ENCODE measurements at places on chromosomes 5 and 9. TPM values are rescaled to one million over a fixed set of nuclear protein-coding genes. Genes with fewer than 3 reads are reported as not detected.

DNA sequence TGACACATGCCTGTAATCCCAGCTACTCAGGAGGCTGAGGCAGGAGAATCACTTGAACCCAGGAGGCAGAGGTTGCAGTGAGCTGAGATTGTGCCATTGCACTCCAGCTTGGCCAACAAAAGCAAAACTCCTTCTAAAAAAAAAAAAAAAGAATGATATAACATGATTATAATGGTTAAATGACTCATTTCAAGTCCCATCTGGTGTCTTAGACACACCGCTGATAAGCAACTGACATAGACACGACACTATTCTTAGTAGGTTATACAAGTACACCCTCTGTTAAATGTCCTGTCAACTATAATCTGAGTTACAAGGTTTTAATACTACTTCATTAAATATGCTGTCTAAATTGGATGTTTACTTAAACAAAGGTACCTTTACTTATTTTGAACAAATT is 405.3 kb upstream of the CLINT1 start:
- no peaks in the 10 kb centered on the region for H3K36me3 ChIP-seq
- no peaks in the 10 kb centered on the region for H3K4me1 ChIP-seq
- no peak overlapping the region for H3K4me3 ChIP-seq
- no peaks in the 10 kb centered on the region for H3K27me3 ChIP-seq
- DNase-seq: no peak

DNA sequence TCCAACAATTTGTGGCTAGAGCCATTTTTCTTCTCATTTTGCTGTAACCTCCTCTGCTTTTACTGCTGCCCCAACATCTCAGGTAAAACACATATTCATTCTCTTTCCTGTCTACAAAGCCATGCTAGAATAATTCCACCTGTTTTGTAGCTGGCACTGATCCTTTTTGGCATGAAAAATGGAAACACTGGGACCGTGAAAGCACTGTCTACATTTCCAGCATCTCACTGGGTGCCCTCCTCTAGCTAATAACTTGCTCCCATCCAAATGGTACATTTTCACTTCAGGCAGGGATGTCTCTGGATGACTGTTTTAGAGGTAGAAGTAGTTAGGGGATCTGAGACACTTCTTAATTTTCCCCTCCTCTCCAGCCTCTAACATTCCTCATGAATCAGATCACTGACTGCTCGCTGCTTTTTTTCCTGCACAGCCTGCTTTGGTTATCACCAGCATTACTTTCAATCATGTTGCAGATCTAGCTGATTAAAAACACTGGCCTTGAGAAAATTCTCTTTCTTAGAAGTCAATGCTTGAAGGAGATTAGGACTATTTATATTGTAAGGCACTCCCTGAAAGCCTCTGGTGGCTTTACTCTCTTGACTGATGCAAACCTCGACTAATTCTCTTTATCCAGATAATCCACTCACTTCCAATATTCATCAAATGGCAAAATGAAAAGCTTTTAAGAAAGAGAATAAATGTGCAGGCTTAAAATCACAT is 1312.6 kb upstream of the DMAC1 start:
- no peak for DNase-seq
- H3K27me3 ChIP-seq: peaks cover 7% of the 10 kb centered on the region
- no peaks in the 10 kb centered on the region for H3K36me3 ChIP-seq
- no peak overlapping the region for H3K27ac ChIP-seq
- H3K4me3 ChIP-seq: no peak overlapping the region
- peaks cover 8% of the 10 kb centered on the region for H3K4me1 ChIP-seq

- no peak overlapping the region for H3K27ac ChIP-seq
- H3K27me3 ChIP-seq: peaks cover 5% of the 10 kb centered on the region
- peaks cover 38% of the 10 kb centered on the region for H3K4me1 ChIP-seq
- no peak overlapping the region for H3K4me3 ChIP-seq
- no peak for DNase-seq
These were observed 18.4 kb upstream of the IQGAP2 start for GRCh38 chr5:76384705-76385104.

GRCh38 chr9:84438391-84438790 is 97.8 kb upstream of the SLC28A3 start:
- H3K27me3 ChIP-seq: no peaks in the 10 kb centered on the region
- no peak for DNase-seq
- no peak overlapping the region for H3K4me3 ChIP-seq
- no peaks in the 10 kb centered on the region for H3K36me3 ChIP-seq
- no peak overlapping the region for H3K27ac ChIP-seq

- H3K27me3 ChIP-seq: peaks cover 26% of the 10 kb centered on the region
- H3K36me3 ChIP-seq: no peaks in the 10 kb centered on the region
- H3K27ac ChIP-seq: no peak overlapping the region
- no peak for DNase-seq
- no peaks in the 10 kb centered on the region for H3K4me1 ChIP-seq
These were observed 62.1 kb upstream of the SPDL1 start for GRCh38 chr5:169521366-169521983.

GRCh38 chr9:99905833-99906402 is 536 bp upstream of the STX17 start:
- no peaks in the 10 kb centered on the region for H3K27me3 ChIP-seq
- H3K4me3 ChIP-seq: peak overlapping the region; percentile 90
- DNase-seq: no peak
- peak overlapping the region; percentile 90 for H3K27ac ChIP-seq

- H3K36me3 ChIP-seq: peaks cover 27% of the 10 kb centered on the region
- no peak for DNase-seq
- peaks cover 28% of the 10 kb centered on the region for H3K4me1 ChIP-seq
These were observed 16.3 kb downstream of the FBXW11 start for GRCh38 chr5:171989946-171990712.

DNA sequence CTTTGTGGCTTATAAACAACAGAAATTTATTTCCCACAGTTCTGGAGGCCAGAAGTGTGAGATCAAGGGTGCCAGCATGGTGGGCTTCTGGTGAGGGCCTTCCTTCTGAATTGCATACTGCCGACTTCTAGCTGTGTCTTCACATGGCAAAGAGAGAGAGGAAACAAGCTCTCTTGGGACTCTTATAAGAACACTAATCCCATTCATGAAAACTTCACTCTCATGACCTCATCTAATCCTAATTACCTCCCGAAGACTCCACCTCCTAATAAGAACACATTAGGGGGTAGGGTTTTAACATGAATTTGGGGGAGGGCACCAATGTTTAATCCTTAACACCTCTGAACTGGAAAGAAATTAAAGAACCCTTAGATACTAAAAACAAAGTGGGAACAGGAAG is 75.9 kb upstream of the MINAR2 start:
- H3K27ac ChIP-seq: no peak overlapping the region
- DNase-seq: no peak
- H3K36me3 ChIP-seq: peaks cover 30% of the 10 kb centered on the region
- no peak overlapping the region for H3K4me3 ChIP-seq

DNA sequence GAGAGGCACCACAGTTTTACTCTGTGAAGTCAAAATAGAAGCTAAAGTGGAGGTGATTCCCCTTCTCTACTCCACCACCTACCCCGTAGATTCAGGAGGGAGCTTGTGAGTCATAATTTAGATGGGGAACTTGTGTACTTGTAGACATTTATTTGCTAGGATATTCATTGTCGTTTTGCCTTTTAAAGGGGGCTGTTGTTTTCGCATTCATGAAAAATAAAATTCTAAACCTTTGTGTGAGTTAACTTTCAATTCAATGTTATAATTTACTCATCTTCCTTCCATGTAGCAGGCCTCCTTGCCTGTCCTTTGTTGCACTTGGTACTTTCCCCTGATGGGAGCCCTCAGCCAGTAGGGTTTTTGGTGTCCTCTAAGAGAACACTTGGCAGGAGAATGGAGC is 22.0 kb downstream of the SECISBP2 start:
- H3K4me1 ChIP-seq: no peaks in the 10 kb centered on the region
- H3K27ac ChIP-seq: no peak overlapping the region
- H3K36me3 ChIP-seq: peaks cover 71% of the 10 kb centered on the region
- no peaks in the 10 kb centered on the region for H3K27me3 ChIP-seq

DNA sequence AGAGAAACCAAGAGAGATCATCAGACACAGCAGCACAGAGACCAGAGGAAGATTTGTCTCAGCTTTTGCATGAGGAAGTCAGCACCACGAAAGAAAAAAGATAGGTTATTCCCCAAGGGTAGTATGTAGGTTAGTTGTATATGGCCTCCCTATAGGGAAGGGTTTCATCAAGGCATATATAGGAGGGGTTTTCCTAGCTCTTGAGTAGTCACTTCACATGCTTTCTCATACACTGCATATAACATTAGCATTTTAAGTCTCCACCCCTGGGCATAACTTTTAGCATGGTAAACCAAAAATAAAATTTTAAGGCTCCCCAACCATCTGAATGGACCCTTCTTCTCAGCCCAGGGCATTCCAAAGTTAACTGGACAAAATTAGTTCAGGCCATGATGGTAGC is 1571.6 kb upstream of the ACO1 start:
- H3K27me3 ChIP-seq: no peaks in the 10 kb centered on the region
- H3K36me3 ChIP-seq: no peaks in the 10 kb centered on the region
- no peak overlapping the region for H3K27ac ChIP-seq
- H3K4me1 ChIP-seq: no peaks in the 10 kb centered on the region
- no peak overlapping the region for H3K4me3 ChIP-seq

RFESD gene
- total RNA-seq: 1.6 TPM

IL9 gene
- total RNA-seq: not detected

PARP8 gene
- total RNA-seq: 19.6 TPM

DDX4 gene
- not detected for total RNA-seq

PCDHAC2 gene
- 2.7 TPM for total RNA-seq

UBE2D2 gene
- 140 TPM for total RNA-seq

OR13C2 gene
- not detected for total RNA-seq

PCA3 gene
- total RNA-seq: 0.33 TPM

LRRC14B gene
- total RNA-seq: not detected

PTGER4 gene
- 8.0 TPM for total RNA-seq

All from type B pancreatic cell (in vitro differentiated cells).